Activated CD4-positive, alpha-beta memory T cell treated with anti-CD3 and anti-CD28 coated beads, Interleukin-2, amount 10 ng/mL, durations not matched to agents 7 days and 5 days (primary cell): ENCODE measurements at places on chromosomes 13 and 19. TPM values are rescaled to one million over a fixed set of nuclear protein-coding genes. Genes with fewer than 3 reads are reported as not detected.

DNA sequence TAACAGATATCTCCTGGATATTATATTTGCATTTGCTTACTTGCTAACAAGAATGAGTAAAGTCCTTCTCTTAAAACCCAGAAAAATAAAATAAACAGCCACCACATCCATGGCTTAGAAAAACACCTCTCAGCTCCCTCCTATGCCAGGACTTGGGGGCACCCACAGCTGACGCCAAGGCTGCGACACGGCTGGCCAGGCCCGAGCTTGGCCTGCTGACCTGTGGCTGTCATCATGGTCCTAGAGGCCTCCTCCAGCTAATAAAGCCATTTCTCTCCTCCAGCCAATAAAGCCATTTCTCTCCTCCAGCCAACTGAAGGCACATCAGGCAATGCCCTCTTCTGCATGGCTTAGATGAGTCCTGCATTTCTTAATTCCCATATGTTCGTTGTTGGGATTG, 20.9 kb downstream of the C19orf12 start:
- no peaks in the 10 kb centered on the region for H3K27me3 ChIP-seq
- peaks cover 17% of the 10 kb centered on the region for H3K36me3 ChIP-seq
- DNase-seq: no peak
- no peak overlapping the region for H3K4me3 ChIP-seq

DNA sequence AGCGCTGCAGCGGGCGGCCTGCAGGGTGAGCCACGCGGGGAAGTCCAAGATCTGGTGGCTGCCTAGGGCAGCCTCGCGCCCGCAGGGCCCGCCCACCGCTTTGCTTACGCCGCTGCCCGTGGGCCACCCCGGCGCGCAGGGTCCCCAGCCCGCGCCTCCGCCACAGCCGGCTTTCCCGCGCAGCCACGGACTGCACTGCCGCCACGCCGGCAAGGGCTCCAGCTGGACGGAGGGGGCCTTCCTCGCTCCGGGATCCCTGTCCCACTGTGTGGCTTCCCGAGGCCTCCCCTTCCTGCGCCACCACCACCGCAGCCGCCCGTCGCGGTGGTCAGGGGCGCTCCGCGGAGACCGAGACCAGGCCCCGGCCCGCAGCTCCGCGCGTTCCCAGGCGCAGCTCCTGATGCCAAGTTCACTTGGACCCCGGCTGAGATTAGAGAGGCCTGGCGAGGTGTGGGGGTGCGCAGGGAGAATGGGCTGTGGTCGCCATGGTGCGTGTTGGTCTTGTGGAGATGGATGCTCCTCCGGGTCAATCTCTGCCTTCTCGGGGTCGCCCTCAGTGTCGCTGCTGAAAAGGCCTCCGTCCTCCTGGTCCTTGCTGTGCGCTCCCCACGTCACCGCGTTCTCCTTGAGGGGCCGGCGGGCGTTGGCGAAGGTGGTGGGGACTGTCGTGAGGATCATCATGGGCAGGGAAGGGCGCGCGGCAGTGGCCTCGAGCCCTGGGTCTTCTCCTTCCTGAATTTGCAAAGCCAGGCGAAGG, 17.9 kb upstream of the RNF17 start:
- peaks cover 58% of the 10 kb centered on the region for H3K27me3 ChIP-seq
- no peaks in the 10 kb centered on the region for H3K36me3 ChIP-seq
- DNase-seq: no peak

AP1M2 gene
- total RNA-seq: not detected

ANGPTL8 gene
- not detected for total RNA-seq

HSH2D gene
- total RNA-seq: 110 TPM

EFNB2 gene
- 0.13 TPM for total RNA-seq

DNA sequence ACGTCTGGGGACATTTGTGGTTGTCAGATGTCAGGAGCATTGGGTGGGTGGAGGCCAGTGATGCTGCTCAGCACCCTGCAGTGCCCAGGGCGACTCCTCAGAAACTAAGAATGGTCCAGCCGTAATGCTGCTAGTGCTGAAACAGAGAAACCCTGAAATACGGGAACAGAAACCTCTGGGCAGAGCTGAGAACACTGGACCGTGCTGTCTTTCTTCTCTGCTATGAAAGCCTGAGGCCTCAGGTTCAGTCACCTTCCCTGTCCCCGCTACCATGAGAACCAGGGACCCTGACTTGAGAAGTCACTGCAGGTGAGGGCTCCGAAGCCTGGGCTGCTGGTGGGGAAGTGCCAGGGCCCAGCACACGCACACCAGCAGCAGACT, 13.4 kb downstream of the CAPS start:
- peaks cover 41% of the 10 kb centered on the region for H3K36me3 ChIP-seq
- no peaks in the 10 kb centered on the region for H3K4me1 ChIP-seq
- DNase-seq: no peak

DNA sequence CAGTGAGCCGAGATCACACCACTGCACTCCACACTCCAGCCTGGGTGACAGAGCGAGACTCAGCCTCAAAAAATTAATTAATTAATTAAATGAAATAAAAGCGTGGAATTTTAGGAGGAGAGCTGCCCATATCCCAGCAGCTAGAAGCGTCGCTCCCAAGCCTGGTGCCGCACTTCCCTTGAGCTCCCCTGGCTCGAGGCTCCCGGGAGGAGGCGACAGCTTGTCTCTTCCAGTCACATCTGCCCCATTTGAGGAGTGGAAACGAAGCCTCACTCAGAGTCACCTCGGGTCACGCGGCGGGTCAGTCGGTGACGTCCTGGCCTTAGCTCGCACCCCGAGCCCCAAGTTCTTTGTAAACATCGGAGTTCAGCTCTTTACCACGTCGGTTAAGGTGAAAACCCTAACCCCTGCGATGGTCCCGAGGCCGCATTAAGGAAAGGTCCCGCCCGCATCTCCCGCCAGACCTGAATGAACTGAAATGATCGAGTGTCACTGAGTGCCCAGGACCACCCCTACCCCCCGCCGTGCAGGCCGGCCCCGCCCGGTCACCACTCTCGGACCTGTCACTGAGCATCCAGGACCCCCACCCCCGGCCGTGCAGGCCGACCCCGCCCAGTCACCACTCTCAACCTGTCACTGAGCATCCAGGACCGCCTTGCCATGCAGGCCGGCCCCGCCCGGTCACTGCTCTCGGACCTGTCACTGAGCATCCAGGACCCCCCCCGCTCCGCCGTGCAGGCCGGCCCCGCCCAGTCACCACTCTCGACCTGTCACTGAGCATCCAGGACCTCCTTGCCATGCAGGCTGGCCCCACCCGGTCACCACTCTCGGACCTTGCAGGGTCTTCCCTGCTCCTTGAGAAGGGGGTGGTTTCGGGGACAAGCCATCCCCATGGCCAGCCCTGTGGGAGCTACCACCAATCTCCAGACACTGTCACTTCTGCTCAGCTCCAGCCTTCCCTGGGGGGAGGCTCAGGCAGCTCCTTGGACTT, 176.9 kb downstream of the KDM4B start:
- H3K36me3 ChIP-seq: peaks cover 6% of the 10 kb centered on the region
- DNase-seq: no peak
- no peaks in the 10 kb centered on the region for H3K4me1 ChIP-seq
- no peaks in the 10 kb centered on the region for H3K27me3 ChIP-seq

GRCh38 chr19:18089726-18090125, 3.0 kb upstream of the IL12RB1 start:
- H3K4me1 ChIP-seq: peaks cover 68% of the 10 kb centered on the region
- DNase-seq: no peak
- H3K27me3 ChIP-seq: no peaks in the 10 kb centered on the region
- H3K27ac ChIP-seq: peak overlapping the region; percentile 98

C1QTNF9B gene
- total RNA-seq: not detected

DNA sequence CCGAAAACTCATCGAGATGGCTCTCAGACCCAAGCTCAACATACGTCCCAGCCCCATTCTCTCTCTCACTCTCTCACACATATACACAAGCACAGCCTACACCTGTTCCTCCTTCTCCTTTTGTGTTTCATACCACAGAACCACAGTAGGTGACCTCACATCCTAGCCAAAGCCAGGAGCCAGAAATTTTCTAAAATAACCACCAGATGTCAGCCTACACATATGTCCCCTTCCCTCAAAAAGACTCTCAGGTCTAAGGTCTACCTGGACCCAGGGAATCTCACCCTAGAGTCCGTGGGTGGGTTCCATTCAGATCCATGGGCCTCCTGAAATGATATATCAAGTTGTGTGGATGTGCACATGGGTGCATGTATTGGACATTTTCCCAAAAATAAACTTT, 104.2 kb upstream of the IPO5 start:
- H3K36me3 ChIP-seq: no peaks in the 10 kb centered on the region
- H3K27ac ChIP-seq: no peak overlapping the region
- H3K4me1 ChIP-seq: no peaks in the 10 kb centered on the region
- no peak overlapping the region for H3K4me3 ChIP-seq

GRCh38 chr13:110227864-110228643, 78.9 kb downstream of the COL4A1 start:
- no peak for DNase-seq
- peaks cover 9% of the 10 kb centered on the region for H3K27me3 ChIP-seq
- H3K36me3 ChIP-seq: no peaks in the 10 kb centered on the region

ZNF443 gene
- total RNA-seq: 4.9 TPM

PGLYRP1 gene
- not detected for total RNA-seq

- H3K27me3 ChIP-seq: no peaks in the 10 kb centered on the region
- DNase-seq: no peak
- H3K4me3 ChIP-seq: no peak overlapping the region
- no peaks in the 10 kb centered on the region for H3K4me1 ChIP-seq
- peaks cover 43% of the 10 kb centered on the region for H3K36me3 ChIP-seq
Measured at GRCh38 chr19:43910884-43911283, 24.2 kb downstream of the ZNF45 start.

CLC gene
- total RNA-seq: 1.5 TPM

ZIK1 gene
- total RNA-seq: 6.1 TPM

DNA sequence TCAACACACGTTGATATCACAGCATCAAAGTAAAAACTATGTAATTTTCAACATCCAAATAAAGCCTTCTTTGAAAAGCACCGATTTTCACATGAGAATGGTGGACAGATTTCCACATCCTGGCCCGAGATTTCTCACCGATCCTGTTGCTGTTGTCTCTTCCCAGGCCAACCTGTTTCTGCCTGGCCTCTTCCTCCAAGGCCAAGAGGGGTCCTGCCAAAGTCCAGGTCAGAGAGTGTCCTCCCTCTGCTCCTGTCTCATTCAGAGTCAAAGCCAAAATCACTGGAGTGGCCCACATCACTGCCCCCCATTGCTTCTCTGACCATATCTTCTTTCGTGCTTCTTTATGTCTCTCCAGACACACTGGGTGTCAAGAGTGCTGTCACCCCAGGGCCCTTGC, 49.5 kb downstream of the CHST8 start:
- no peaks in the 10 kb centered on the region for H3K4me1 ChIP-seq
- H3K27me3 ChIP-seq: no peaks in the 10 kb centered on the region
- H3K4me3 ChIP-seq: no peak overlapping the region
- DNase-seq: no peak
- H3K27ac ChIP-seq: no peak overlapping the region

DNA sequence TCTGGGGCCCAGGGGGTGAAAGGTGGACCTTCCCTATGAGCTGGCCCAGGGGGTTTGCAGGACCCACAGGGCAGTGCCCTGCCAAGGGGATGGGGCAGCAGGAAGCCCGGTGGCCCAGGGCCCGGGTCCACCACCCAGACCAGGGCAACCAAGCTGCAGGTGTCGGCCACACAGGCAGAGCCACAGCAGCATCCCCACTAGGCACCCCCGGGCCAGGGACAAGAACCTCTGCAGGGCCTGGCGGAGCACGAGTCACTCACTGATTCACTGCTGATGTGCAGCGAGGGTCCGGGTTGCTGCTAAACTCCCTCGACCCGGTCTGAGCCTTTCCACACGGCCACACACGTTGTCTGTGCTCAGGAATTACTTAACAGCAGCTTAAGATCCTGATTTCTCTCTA, 8.8 kb downstream of the FZR1 start:
- peaks cover 19% of the 10 kb centered on the region for H3K4me1 ChIP-seq
- no peak overlapping the region for H3K4me3 ChIP-seq
- no peak for DNase-seq
- H3K36me3 ChIP-seq: peaks cover 9% of the 10 kb centered on the region

POU2F2 gene
- total RNA-seq: 31.3 TPM

SIAH3 gene
- 0.03 TPM for total RNA-seq

ZNF835 gene
- total RNA-seq: 0.68 TPM

GRCh38 chr13:109654341-109655205, 131.8 kb downstream of the IRS2 start:
- no peak overlapping the region for H3K4me3 ChIP-seq
- no peaks in the 10 kb centered on the region for H3K27me3 ChIP-seq
- H3K27ac ChIP-seq: no peak overlapping the region
- H3K4me1 ChIP-seq: no peaks in the 10 kb centered on the region

- H3K27me3 ChIP-seq: no peaks in the 10 kb centered on the region
- DNase-seq: no peak
- H3K4me3 ChIP-seq: peak overlapping the region; percentile 90
- peaks cover 36% of the 10 kb centered on the region for H3K4me1 ChIP-seq
Measured at GRCh38 chr19:5691822-5692722, 2.0 kb downstream of the RPL36 start.

DNA sequence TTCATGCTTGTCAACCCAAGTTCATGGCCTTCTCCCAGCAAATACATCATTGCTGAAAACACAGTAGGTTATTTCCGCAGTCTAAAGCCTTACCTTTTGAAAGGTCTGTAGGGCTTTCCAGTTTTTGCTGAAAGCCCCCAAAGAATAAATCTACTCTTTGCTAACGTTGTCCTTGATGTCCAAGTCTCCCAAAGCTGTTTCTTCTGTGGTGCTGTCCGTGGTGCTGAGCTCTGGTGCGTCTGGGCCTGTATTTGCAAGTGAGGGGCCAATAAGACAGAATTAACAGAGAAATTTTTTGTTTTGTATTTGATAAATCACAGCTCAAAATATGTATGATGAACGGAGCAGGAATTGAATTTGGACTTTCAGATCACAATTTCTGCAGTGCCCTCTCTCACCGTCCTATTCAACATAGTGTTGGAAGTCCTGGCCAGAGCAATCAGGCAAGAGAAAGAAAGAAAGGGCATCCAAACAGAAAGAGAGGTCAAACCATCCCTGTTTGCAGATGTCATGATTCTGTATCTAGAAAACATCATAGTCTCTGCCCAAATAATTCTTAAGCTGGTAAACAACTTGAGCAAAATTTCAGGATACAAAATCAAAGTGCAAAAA, 9.8 kb upstream of the LGALS16 start:
- H3K4me3 ChIP-seq: no peak overlapping the region
- no peaks in the 10 kb centered on the region for H3K36me3 ChIP-seq
- H3K27ac ChIP-seq: no peak overlapping the region
- H3K27me3 ChIP-seq: peaks cover 22% of the 10 kb centered on the region
- H3K4me1 ChIP-seq: no peaks in the 10 kb centered on the region

TSKS gene
- 0.86 TPM for total RNA-seq

GRCh38 chr19:19155495-19156219, 14.4 kb downstream of the MEF2B start:
- no peak for DNase-seq
- H3K27me3 ChIP-seq: no peaks in the 10 kb centered on the region
- H3K27ac ChIP-seq: no peak overlapping the region
- peaks cover 3% of the 10 kb centered on the region for H3K36me3 ChIP-seq

- peaks cover 6% of the 10 kb centered on the region for H3K36me3 ChIP-seq
- peaks cover 51% of the 10 kb centered on the region for H3K4me1 ChIP-seq
- H3K4me3 ChIP-seq: peak overlapping the region; percentile 50
- peak overlapping the region; percentile 70 for H3K27ac ChIP-seq
- no peak for DNase-seq
Measured at GRCh38 chr19:41535029-41535622, 40.8 kb upstream of the CEACAM21 start.
